Effector CD4-positive, alpha-beta T cell (primary cell): ENCODE measurements at places on chromosomes 4 and X.

DNA sequence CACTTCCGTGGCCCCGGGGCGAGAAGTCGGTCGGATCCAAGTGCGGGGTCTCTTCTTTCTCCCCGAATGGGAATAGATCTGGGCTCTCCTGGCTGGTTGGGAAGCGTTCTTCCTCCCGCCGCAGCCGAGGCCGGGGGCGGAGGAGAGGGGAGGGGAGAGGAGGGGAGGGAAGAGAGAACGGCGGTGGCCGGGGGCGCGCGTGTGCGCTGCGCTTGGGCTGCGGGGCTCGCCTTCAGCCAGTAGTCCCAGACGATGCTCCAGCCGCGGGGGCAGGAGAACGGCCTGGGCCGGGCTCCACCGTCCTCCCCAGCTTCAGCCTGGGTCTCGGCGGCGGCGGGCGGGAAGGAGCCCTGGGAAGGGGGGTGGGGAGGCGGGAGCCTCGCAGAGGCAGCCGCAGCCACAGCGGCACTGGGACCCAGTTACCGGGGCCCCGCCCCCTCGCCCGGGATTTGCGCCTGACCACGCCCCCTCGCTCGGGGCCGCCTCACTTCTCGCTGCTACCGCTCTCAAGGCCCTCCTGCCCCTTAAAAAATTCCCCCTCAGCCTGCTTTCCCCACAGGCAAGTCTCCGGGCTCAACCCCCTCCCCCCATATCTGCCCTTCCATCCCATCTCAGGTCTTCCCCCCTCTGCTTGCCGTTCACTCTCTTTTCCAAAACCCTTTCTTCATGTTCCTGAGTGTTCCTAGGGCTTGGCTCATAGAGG lies at the start of gene FGD1:
Gene FGD1, minus strand, starts transcription at position 421 of the 703 bp plus-strand sequence. CDS start 802 bp downstream, outside the sequence.
- no peak for DNase-seq

DNA sequence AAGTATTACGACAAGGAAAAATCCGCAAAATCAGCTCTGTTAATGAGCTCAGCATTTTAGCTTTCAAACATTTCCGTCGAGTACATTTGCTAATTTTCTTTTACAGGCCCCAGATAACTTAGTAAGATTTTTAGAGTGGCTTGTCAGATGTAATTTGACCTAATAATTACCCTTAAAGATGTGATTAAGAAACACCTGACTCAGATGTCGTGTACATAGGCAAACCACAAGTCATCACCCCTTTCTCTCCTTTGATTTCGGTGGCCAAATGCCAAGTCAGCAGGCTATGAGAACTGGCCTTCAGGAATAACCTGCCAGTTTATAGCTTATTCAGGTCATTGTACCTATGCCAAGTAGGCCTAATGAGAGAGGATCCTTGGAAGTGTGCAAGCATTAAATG lies 369.6 kb downstream of the PCDH7 start:
- DNase-seq: no peak

GRCh38 chr4:75037252-75037651 lies 104.3 kb downstream of the PARM1 start:
- no peak for DNase-seq

DNA sequence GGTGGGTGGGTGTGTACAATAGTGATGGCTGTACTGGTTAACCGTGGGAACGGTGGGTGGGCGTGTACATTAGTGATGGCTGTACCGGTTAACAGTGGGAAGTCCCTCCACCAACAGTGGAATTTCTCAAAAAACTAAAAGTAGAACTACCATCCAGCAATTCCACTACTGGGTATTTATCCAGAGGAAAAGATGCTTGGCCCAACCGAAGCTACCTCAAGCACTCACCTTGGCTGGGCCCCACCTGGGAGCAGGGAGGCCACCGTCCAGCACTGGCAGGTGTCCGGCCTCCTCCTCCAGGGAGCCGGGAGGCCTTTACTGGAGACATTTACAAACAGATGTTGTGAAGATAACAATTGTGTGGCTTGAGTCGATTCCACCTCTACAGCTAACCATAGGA lies 6.0 kb upstream of the MAEA start:
- no peak for DNase-seq

GRCh38 chrX:136157187-136157586 lies 9.9 kb downstream of the FHL1 start:
- no peak for DNase-seq

DNA sequence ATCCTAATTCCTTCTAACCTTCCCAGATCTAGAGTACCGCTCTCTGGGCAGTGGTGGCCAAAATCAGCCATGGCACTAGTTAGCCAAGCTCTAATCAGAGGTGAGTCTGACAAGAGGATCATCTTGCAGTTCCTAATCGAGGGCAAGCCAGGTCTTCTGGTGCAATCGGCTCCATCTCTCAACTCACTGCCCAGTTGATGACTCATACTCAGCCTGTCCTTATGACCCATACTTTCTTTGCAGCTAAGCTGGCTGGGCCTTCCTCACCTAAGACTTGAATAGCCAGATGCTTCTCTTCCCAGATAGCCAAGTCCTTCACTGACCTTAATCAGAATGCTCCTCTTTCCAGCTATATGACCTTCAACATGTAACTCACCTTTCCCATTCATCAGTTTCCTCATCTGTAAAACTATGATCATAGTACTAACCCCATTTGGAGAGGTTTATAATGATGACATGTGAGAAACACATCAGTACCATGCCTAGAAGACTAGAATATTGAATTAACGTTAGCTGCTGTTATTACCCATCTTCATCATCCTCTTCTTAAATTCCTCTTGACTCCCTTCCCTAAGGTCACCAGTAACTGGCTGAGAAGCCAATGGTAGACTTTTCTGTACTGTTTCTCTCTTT lies 57.1 kb downstream of the RELL1 start:
- DNase-seq: no peak

DNA sequence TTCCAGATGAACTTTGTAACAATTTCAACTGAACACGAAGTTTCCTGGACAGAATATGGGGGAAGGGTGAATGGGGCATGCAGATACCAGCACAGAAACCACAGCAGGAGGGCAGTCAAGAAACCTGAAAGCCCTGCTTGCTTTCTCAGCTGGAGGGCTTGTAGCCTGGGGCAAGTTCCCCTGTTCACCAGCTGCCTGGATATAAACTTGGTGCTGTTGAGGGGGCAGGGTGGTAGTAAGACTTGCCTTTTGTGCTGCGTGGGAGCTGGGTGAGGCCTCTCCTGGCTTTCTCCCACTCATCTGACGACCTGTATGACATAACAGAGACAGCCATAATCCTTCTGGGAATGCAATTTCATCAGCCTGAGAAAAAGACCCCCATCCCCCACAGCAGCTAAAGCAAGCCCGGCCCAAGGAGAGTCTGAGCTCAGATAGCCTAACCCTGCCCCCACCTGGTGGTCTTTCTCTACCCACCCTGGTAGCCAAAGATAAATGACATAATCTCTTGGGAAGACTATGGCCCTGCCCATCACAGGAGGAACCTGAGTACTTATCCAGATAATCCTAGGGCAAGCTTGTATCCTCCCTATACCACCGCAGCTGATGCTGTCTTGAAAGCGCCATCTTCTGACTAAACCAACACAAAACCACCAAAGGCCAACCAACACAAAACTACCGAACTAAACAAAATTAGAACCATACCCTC lies 234.3 kb downstream of the LAS1L start:
- no peak for DNase-seq

- no peak for DNase-seq
These were observed 646 bp upstream of the FAM3A start for GRCh38 chrX:154516656-154517100.

DNA sequence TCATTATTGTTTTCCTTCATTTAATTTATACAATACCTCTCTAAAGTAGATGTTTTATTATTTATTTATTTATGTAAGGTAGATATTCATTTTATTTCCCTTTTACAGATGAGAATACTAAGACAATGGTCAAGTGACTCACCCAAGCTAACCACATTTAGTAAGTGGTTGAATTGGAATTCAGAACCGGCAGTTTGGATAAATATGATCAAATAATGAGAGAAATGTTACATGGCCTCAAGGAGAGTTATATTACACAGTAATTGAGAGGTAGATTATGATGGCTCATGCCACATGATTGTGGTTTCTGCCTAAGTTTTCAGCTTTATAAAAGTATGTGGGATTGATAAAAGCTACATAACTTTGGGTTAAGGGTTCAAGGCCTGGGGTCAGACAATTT lies 239.4 kb upstream of the BOD1L1 start:
- DNase-seq: no peak

DNA sequence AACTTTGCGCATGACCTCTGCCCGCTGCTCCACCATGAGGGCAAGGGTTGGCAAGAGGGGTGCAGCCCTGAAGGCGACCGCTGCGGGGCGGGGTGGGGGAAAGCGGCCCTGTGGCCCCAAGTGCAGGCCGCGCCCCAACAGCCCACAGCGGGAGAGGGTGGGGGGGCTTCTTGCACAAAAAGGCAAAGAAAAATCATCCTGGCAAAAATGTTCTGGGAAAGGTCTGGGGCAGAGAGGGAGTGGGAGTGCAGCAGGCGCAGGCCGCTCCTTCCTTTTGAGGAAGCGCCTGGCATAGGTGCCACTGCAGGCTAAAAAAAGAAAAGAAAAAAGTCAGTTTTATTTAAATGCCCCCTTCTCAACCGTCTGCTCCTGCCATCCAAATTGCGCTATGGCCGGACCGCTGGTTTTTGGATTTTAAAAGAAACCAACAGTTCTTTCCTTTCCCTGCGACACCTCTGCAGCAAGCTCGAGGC lies 1.4 kb downstream of the ARX start:
- DNase-seq: no peak

DNA sequence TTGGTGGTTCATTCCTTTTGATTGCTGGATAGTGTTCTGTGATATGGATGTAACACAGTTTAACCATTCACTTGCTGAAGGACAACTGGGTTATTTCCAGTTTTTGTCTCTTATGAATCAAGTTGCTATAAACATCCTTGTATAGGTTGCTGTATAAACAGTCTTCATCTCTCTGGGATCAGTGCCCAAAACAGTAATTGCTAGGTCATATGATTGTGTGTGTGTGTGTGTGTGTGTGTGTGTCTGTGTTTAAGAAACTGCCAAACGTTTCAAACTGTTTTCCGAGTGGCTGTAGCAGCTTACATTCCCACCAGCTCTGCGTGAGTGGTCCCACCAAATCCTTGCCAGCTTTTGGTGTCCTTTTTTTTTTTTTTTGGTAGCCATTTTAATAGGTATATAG lies 60.4 kb downstream of the F11 start:
- DNase-seq: no peak

GRCh38 chrX:127389900-127390299 lies 570.4 kb downstream of the PRR32 start:
- no peak for DNase-seq

DNA sequence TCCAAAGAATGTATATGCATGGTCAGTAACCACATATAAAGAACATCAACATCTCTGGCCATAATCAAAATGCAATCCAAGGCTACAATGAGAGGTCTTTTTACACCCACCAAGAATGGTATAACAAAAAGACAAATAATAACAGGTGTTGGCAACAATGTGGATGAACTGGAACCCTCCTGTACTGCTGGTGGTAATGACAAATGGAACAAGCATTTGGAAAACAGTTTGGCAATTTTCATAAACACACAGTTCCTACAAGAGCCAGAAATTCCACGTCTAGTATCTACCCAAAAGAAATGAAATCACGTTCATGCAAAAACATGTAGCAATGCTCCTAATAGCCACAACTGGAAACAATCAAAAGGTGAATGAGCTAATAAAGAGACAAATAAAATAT lies 11.7 kb downstream of the UGT2B4 start:
- DNase-seq: no peak

- no peak for DNase-seq
These were observed 903.0 kb downstream of the FSTL5 start for GRCh38 chr4:161260819-161261218.

- peak; percentile 16 for DNase-seq
These were observed 47.8 kb upstream of the HSD17B10 start for GRCh38 chrX:53481816-53482465.

- no peak for DNase-seq
These were observed 7.2 kb upstream of the THOC2 start for GRCh38 chrX:123740006-123740405.

GRCh38 chrX:34377645-34378044 lies 245.5 kb upstream of the FAM47A start:
- no peak for DNase-seq

- no peak for DNase-seq
These were observed 66.8 kb downstream of the POLA1 start for GRCh38 chrX:24760363-24761000.

DNA sequence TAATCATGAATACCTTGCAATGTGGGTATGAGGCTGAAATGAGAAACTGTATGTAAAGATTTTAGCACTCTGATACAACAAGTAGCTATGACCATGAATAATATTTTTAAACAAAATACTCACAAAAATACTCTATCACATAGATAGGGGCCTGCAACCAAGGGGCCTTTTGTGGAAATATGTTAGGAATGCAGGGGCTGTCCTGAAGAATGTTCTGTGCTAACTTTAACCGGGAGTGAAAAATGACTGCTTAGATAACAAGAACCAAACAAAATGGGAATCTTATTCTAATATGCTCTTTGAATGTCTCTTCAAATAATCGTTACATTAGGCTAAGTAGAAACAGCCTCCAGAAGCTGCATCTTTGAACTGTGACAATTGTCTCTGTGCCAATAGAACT lies 37.9 kb upstream of the GYPA start:
- DNase-seq: no peak

DNA sequence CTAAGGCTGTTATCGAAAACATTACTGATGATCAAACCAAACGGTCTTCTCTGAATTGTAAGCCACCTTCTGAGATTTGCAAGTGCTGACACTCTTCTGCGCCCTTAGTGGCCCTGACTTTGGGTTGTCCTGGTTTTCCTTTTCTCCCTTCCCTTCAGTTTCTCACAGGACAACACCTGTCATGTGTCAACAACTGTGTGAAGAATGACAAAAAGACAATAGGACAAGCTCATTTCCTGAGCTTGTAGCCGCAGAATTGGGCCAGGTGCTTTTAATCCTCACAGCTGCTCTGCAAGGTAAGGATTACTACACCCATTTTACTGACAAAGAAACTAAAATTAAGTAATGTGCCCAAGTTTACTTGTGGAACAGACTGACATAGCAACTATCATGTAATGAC lies 44.9 kb upstream of the TXK start:
- DNase-seq: no peak

DNA sequence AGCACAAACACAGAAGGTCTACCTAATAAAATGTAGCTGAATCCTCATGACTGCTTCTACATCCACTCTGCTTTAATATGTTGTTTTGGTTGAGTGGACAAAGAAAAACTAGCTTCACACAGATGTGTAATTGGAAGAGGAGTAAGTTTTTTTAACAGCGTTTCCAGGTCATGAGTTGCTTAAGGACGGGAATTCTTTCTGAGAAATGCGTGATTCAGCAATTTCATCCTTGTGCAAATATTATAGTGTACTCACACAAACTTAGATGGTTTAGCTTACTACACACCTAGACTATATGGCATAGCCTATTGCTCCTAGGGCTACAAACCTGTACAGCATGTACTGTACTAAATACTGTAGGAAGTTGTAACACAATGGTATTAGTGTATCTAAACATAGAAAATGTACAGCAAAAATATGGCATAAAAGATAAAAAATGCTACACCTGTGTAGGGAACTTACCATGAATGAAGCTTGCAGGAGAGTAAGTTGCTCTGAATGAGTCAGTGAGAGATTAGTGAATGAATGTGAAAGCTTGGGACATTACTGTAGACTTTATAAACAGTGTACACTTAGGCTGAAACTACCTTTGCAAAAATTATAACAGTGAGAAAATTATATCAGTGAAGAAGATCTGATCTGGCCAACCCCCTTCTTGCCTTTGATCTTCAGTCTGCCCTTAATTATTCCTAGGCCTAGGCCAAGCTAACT lies 70.8 kb upstream of the IL15 start:
- DNase-seq: no peak
